ENCODE measurements at places on chromosomes 13 and 19. TPM values are rescaled to one million over a fixed set of nuclear protein-coding genes. Genes with fewer than 3 reads are reported as not detected.
A peak's percentile ranks its signal among the peaks of the same experiment; 100 is the strongest.

DNA sequence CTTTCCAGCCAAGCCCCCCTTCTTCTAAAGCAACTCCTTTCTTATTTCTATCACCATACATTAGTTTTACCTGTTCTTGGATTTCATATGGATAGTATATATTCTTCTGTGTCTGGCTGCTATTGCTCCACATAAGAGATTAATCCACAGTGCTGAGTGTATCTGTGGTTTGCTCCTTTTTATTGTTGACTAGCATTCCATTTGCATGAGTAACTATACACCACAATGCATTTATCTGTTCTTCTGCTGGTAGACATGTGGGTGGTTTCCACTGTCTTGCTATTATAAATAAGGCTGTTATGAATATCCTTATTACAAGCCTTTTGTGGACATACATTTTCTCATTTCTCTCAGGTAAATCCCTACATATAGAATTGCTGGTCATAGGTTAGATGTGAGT is 138.2 kb downstream of the SLC7A1 start:
- no peaks in the 10 kb centered on the region for H3K36me3 ChIP-seq
- no peaks in the 10 kb centered on the region for H3K27me3 ChIP-seq
- no peaks in the 10 kb centered on the region for H3K4me1 ChIP-seq
- no peak for DNase-seq
- no peak overlapping the region for H3K4me3 ChIP-seq
- H3K27ac ChIP-seq = no peak overlapping the region

- H3K4me3 ChIP-seq = no peak overlapping the region
- H3K36me3 ChIP-seq = peaks cover 32% of the 10 kb centered on the region
- DNase-seq = no peak
- H3K27ac ChIP-seq = no peak overlapping the region
Observed at GRCh38 chr19:7140137-7140536, 70.6 kb downstream of the ZNF557 start.

The PRR22 gene
- 6.1 TPM for total RNA-seq

DNA sequence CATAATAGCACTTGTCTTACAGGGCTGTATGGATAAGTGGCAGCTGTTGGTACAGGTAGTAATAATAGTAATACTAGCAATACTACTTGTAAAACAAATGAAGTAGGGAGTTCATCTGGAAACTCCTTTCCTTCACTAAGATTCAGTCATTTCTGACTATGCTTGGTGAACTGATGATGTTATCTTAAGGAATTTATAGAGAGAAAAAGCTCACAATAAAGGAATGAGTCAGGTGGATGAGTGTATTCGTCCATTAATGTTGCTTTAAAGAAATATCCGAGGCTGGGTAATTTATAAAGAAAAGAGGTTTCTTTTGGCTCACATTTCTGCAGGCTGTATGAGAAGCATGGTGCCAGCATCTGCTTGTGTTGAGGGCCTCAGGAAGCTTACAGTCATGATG is 477.3 kb downstream of the KLF12 start:
- DNase-seq = no peak
- H3K36me3 ChIP-seq = no peaks in the 10 kb centered on the region
- H3K27ac ChIP-seq = no peak overlapping the region
- no peak overlapping the region for H3K4me3 ChIP-seq
- no peaks in the 10 kb centered on the region for H3K4me1 ChIP-seq
- H3K27me3 ChIP-seq = no peaks in the 10 kb centered on the region

The ZNF527 gene
- 9.2 TPM for total RNA-seq

GRCh38 chr13:67416047-67416925 is 186.2 kb upstream of the PCDH9 start:
- H3K27me3 ChIP-seq = no peaks in the 10 kb centered on the region
- H3K27ac ChIP-seq = no peak overlapping the region
- no peak overlapping the region for H3K4me3 ChIP-seq
- no peaks in the 10 kb centered on the region for H3K36me3 ChIP-seq

The SSC5D gene
- total RNA-seq = 6.8 TPM

- DNase-seq = peak; percentile 14
- H3K4me3 ChIP-seq = no peak overlapping the region
- H3K4me1 ChIP-seq = no peaks in the 10 kb centered on the region
- peaks cover 2% of the 10 kb centered on the region for H3K36me3 ChIP-seq
Observed at GRCh38 chr19:19170873-19171672, 1.0 kb upstream of the MEF2B start.

The ZNF888 gene
- total RNA-seq = 18.9 TPM

The ZNF724 gene
- 5.3 TPM for total RNA-seq

The NKPD1 gene
- total RNA-seq = 0.06 TPM

The C2CD4C gene
- 1.4 TPM for total RNA-seq

- no peaks in the 10 kb centered on the region for H3K36me3 ChIP-seq
- no peaks in the 10 kb centered on the region for H3K27me3 ChIP-seq
- no peaks in the 10 kb centered on the region for H3K4me1 ChIP-seq
Observed at GRCh38 chr19:42412227-42412626, 15.0 kb downstream of the LIPE start.

GRCh38 chr13:111914241-111915103 is 152.5 kb upstream of the SOX1 start:
- H3K27ac ChIP-seq = no peak overlapping the region
- no peaks in the 10 kb centered on the region for H3K4me1 ChIP-seq
- no peaks in the 10 kb centered on the region for H3K27me3 ChIP-seq
- no peaks in the 10 kb centered on the region for H3K36me3 ChIP-seq

The KIR3DL1 gene
- total RNA-seq = not detected

GRCh38 chr13:80276371-80277289 is 64.3 kb downstream of the SPRY2 start:
- H3K36me3 ChIP-seq = no peaks in the 10 kb centered on the region
- no peaks in the 10 kb centered on the region for H3K27me3 ChIP-seq
- no peaks in the 10 kb centered on the region for H3K4me1 ChIP-seq

GRCh38 chr19:35357867-35358573 is at the start of gene FFAR3:
Gene FFAR3, plus strand, starts transcription at chr19:35358460. Its CDS starts 431 bp downstream, at chr19:35358891.
- no peak within 1 kb of the TSS for H3K27ac ChIP-seq
- no peaks in the 10 kb centered on the region for H3K27me3 ChIP-seq
- H3K4me1 ChIP-seq = peaks cover 13% of the 10 kb centered on the region
- no peaks in the 10 kb centered on the region for H3K36me3 ChIP-seq
- no peak within 1 kb of the TSS for H3K4me3 ChIP-seq

- H3K4me3 ChIP-seq = no peak overlapping the region
- no peak overlapping the region for H3K27ac ChIP-seq
Observed at GRCh38 chr13:93689333-93689732, 462.7 kb downstream of the GPC6 start.

DNA sequence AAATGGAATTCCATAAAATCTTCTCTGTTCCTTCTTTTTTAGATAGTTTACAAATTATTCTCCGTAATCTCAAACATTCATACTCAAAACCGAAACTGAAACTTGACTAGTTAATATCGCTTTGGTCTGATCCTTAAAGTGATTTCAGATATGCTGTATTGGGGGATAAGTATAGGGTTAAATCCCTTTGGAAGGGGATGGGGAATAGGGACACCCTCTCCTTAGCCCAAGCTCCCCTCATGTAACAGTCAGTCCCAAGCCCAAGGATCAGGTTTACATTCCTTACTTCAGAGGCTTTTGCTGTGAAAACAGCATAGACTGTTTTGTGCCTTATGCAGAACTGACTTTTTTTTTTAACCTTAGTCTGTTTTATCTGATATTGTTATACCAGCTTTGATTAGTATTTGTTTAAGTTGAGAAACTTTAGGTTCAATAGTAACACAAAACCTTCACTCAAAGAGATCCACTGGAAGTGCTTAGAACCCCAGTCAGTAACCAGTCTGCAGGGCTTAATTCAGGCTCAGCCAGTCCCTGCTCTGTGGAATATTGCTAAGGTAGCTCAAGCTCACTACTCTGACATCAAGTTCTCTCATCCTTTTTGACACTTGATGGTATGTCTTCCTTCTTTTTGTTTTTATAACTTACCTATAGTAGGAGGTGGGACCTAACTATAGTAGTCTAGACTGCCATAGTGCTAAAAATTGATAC is 10.5 kb downstream of the CDADC1 start:
- peaks cover 15% of the 10 kb centered on the region for H3K36me3 ChIP-seq
- no peaks in the 10 kb centered on the region for H3K27me3 ChIP-seq
- no peak for DNase-seq
- no peaks in the 10 kb centered on the region for H3K4me1 ChIP-seq
- H3K27ac ChIP-seq = no peak overlapping the region

DNA sequence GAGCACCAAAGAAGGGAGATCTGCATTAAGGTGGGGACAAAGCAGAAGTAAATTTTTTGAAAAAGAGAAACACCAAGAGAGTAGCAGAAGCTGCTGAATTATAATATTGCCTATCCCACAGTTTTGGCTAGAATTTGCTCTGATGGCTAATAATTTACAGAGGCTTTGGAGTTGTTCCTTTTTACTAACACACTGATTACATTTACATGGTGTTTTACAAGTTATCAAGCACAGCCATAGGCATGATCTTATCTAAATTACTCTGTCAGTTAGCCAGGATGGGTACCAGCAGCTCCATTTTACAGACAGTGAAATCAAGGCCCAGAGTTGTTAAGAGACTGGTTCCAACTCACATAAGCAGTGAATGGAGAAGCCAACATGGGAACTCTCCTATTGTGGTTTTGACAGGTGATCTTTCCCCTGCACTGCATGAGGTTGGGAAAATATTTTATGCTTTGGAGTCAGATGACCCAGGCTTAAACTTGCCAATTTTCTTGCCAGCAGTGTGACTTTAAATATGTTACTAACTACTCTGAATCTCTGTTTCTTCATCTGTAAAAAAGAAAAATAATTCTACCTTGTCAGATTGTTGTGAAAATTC is 33.5 kb upstream of the ESD start:
- DNase-seq = no peak
- H3K4me3 ChIP-seq = no peak overlapping the region
- H3K27me3 ChIP-seq = no peaks in the 10 kb centered on the region
- H3K27ac ChIP-seq = no peak overlapping the region
- no peaks in the 10 kb centered on the region for H3K4me1 ChIP-seq
- H3K36me3 ChIP-seq = no peaks in the 10 kb centered on the region

DNA sequence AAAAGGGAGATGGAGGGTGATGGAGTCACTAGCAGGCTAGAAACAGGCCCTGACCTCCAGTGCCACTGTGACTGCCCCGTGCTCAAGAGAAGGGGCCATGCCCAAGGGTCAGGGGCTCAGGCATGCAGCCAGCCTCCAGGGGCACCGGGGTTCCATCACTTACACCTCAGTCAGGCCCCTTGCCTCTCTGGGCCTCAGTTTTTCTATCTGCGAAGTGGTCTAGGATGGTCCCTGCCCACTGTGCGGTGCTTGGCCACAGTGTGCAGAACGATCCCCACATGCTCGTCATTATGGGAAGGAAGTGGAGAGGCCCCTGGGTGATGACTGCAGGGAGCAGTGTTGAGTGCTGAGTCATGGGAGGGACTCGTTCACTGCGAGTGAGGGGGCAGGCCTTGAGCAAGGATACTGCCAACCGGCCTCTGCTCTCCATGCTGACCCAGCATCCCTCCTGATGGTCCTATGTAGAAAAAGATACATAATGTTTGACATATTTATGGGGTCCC is 23.1 kb downstream of the TMED1 start:
- H3K4me3 ChIP-seq = no peak overlapping the region
- H3K27ac ChIP-seq = no peak overlapping the region
- H3K4me1 ChIP-seq = peaks cover 8% of the 10 kb centered on the region

Measured in lung (tissue), 17 donors.